OCI-LY7 (cell line): ENCODE measurements at places on chromosomes 13 and 19. TPM values are rescaled to one million over a fixed set of nuclear protein-coding genes. Genes with fewer than 3 reads are reported as not detected.
A peak's percentile ranks its signal among the peaks of the same experiment; 100 is the strongest.

DNA sequence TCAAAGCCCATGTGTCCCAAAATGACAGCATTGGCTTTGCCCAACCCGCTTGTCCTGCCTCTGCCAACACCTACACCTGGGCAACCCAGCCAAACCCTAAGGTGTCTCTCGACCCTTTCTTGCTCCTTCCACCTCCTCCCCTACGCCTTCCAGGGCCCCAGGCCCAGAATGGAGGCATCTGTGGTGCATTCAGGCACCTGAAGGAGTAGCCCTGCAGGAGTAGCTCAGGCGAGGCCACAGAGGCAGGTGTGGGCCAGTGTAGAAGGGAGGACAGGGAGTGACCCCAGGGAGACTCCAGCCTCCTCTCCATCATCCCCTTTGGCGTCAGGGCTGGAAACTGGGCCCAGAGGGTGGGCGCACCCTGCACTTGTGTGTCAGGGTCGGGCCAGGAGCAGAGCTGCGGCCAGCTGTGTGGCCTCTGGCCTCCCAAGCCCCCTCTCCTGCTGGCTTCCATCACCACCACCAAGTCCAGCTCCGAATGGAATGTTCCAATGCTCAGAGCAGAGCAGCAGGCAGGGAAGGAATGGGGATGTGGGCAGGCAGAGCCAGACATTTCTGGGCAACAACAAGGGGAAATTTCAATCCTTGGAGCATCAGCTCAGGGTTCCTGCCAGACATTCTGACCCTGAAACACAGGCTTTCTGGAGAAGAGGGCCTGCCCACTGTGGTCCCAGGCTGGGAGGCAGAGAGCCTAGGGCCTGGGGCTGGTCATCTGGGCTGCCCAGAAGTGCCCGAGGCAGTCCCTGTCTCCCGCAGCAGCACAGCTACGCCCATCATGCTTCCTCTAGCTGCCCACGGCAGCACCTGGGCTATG, 16.4 kb downstream of the PLEKHF1 start:
- DNase-seq, result no peak

- DNase-seq, result no peak
Measured at GRCh38 chr19:2805991-2806649, 13.5 kb upstream of the ZNF554 start.

- no peak for DNase-seq
Measured at GRCh38 chr13:46122304-46122703, 17.5 kb upstream of the CPB2 start.

DNA sequence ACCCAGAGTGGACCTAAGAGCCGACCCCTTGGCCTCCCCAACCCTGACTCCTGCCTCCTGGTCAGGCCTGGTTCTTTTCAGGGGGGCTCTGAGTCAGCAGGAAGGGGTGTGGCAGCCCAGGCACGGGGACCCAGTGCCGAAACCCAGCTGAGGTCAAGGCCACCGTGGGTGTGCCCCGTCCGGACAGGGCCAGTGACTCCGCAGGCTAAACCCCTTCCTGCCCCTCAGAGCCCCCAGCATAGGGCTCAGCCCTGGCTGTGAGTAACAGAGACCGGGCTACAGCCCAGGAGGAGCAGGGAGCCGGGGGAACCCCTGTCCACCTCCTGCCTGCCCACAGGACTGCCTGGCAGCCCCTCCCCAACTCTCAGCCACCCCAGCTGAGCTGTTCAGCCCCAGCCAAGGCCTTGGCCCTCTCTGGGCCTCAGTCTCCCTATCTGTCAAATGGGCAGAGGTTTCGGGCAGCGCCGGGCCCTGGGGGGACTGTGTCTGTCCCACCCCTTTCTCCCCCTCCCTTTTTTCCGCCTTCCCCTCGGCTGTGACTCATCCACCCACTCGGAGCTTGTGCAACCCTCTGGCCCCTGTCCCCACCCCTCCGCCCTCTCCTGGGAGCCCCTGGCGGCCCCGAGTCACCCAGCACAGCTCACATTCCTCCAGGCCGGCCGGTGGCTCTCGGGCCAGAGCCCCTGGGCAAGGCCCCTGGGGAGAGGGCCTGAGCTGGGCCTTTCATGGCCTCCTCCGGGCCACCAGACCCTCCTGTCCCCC, 8.6 kb downstream of the ZBTB7A start:
- no peak for DNase-seq

GRCh38 chr13:80977168-80977567, 636.2 kb upstream of the SPRY2 start:
- no peak for DNase-seq

- peak; percentile 45 for DNase-seq
Measured at GRCh38 chr13:100542826-100543156, 45.8 kb downstream of the GGACT start.

GRCh38 chr19:43527860-43528622, 1.0 kb upstream of the ETHE1 start:
- no peak for DNase-seq

- DNase-seq, result no peak
Measured at GRCh38 chr13:80359778-80360452, 19.0 kb upstream of the SPRY2 start.

DNA sequence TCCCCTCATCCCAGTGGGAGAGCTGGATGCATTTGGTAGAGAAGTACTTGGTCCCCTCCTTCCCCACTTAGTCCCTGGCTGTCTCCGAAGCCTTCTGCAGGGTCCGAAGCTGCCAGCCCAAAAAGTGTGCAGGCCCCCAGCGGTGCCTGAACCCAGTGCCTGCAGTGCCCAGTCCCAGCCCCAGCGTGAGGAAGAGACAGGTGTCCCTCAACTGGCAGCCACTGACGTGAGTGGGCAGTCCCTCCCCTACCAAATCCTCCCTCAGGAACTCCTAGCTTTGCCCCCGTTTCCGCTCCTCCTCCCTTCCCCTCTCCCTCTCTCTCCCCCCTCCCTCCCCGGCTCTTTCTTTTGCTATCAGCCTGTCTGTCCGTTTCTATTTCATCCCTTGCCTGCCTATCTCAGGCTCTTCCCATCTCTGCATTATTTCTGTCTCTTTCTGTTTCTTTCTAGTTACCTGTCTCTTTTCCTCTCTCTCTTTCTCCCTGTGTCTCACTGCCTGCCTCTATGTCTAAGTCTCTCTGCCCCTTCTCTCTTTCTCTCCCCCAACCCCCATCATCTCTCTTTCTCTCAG, 1.8 kb upstream of the LTBP4 start:
- DNase-seq, result no peak

The ETHE1 gene
- total RNA-seq, result 6.2 and 6.4 TPM in 2 replicates

The NLRP8 gene
- not detected in 2 replicates for total RNA-seq

The KLK14 gene
- 0.84 and 0.89 TPM in 2 replicates for total RNA-seq
